ENCODE measurements at places on chromosomes 2 and 18.

DNA sequence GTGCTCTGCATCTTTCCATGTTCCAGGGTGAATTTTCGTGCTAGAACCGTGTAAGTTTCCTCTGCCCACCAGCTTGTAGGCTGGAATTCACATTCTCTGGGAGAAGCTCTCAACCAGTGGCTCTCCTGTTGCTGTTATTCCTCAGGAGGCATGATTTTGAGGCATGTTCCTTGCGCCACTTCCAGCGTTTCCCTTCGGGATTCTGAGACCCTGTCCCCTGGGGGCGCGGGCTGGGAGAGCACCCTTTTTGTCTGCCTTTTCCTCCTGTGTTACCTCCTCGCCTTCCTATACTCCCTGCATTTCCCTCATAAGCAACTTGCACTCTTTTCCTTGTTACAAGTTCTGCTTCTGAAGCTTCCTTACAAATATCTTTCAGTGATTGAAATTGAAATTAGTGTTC, 156.4 kb downstream of the PTPRM start:
- no peak for DNase-seq

GRCh38 chr2:212919238-212919637, 232.2 kb downstream of the IKZF2 start:
- DNase-seq = peak; percentile 67

DNA sequence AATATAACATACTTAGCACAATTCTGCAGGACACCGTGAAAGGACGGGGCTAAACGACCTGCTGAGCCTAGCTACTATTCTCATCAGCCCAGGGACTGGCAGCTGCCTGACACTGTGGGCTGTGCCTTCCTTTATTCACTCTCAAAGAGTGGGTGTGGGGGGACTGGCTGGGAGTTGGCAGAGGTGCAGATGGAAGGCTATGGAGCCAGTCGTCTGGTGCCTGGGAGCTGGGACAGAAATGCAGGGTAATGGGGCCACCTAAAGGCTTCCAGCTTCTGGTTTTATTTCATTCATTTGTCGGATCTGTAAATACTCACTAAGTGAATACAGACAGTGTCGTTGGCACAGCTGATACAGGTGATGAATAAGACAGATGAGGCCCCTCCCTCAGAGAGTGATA, 56.0 kb upstream of the NFU1 start:
- DNase-seq = peak; percentile 9

DNA sequence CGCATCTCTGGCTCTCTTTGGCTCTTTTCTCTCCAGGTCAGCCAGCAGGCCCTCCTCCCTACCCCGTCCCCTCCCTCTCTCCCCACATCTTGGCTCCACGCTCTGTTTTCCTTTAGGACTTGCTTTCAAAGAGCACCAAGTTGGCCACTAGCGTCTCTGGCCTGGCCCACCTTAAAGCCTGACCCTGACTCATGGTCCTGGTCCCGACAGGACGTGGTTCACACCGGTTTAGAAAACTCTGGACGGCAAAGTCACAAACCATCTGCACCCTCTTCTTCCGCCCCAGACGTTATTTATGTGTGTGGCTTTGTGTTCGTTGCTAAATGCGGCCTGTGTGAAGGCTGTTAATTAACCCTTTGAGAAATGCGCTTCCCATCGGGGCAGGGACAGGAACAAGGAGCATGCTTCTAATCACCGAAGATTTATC, 169.0 kb upstream of the HAAO start:
- no peak for DNase-seq

DNA sequence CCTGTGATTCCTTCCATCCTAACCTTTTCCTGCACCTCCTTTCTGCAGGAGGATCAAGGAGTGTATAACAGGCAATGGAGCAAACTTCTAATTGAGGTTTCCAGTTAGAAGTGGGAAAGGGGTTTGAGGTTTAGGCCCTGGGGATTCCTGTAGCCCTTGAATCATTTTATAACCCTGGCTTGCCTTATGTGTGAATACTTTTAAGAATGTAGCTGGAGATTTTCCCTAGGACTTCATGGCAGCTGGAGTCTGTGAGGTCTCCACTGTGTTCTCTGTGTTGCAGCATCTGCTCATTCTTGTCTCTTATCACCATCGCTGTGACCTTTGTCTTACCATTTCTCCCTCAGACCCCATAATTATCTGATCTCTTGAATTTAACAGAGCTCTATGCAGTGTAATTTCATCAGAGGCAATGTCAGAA, 370.2 kb upstream of the SLC14A2 start:
- no peak for DNase-seq

DNA sequence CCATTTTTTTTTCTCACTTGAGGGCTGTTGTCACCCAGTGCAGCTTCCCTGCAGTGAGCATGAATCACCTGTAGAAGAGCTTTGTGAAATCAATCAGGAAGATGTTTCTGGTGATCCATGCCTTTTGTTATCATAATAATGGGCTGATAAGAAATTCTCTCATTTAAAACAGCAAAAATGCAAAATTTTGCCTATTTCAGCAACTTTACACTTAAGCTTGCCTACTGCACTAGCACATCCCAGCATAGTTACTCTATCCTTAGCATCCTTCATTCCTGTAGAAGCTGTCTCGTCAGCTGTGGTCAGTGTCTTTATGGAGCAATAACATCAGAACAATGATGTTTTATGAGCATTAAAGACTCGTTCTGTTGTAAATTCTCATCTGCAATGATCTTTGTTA, 178.6 kb upstream of the ZNF804A start:
- DNase-seq = no peak

DNA sequence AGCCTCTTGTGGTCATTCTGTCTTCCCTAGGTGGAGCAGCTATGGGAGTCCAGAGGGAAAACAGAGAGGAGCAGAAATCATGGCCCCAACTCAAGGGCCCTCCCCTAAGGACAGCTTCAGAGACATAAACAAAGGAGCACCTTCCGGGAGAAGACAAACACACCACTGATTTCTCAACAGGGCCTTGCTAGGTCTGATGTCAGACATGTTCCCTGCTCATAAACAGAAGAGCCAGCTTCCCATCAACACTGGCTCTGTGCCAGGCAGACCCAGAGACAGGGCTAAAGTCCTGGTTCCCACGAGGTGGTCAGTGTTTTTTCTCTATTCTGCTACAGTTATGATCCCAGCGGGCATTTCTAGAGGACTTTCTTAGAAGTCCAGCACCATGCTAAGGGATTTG, 19.3 kb downstream of the CXCR2 start:
- no peak for DNase-seq

DNA sequence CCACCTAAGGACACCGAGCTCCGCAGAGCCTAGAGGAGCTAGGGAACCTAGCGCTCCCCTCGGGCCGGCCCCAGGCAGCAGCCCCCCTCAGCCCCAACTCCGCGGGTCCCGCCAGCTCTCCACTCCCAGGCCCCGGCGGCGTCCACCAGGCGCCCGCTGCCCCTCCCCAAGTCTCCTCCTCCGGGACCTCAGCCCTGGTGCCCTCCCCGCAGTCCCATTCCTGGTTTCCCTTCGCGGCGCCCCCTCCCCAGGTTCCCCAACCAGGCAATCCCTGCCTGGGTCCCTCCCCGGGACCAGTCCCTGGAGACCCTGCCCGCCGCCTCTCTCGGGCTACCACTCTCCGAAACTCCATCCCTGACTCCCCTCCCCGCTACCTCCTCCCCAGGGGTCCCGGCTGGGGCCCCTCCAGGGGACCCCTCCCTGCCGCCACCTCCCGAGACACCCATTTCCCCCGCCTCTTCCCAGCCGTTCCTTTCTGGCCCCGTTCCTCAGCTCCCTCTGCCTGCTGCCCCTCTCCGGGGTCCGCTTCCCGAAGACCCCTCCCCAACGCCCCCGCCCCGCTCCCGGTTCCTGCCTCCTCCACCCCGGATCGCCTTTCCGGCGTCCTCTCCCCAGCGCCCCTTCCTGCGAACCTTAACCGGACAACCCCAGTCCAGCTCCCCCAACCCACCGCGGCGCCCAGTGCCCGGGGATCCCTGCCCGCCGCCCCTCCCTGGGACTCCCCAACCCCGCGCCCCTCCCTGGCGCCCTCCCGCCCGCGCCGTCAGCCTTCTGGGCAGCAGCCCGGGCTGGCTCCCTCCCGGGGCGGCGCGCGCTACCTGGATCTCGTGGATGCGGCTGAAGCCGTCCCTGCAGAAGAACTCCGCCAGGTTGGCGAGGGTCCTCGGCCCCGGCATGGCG, 678 bp downstream of the CYP27C1 start:
- no peak for DNase-seq

- no peak for DNase-seq
Observed at GRCh38 chr2:202094426-202094986, 21.5 kb downstream of the KIAA2012 start.

DNA sequence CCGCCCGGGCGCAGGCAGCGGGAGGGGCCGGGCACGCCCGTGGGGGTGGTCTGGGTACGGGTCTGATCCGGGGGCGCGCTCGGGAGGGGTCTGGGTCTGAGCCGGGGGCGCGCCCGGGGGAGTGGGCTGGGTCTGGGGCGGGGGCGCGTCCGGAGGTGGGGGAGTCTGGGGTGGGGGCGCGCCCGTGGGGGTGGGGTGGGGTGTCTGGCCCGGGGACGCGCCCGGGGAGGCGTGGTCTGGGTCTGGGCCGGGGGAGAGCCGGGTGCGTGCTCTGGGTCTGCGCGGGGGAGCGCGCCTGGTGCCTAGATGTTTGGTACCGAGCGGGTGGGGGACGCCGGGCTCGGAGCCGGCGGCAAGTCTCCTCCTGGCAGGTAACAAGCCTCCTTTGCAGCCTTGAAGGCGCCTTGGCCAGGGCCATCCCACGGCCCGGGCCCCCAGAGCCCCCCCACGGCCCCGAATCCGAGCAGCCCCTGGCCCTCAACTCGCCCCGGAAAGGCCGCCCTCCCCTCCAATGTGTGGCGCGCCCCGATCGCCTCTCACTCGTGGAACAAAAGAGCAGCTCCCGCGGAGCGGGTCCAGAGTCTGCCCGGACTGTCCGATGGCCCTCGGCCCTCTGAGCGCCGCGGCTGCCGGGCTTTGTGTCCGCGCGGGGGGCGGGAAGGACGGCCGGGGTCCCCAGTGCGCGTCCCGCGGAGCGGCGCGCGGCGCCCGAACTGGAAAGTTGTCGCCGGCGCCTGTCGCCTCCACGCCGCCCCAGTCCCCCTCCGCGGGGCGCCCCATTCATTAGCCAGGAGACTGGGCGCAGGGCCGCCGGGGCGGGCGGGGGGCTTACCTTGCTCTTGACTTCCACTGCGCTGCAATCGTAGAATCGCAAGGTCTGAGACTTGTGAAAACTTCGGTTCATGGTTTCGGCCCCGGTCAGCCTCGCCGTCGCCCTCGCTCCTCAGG, 595 bp downstream of the PARD6G start:
- DNase-seq = no peak

- DNase-seq = no peak
Observed at GRCh38 chr2:149662556-149662955, 75.0 kb upstream of the MMADHC start.

DNA sequence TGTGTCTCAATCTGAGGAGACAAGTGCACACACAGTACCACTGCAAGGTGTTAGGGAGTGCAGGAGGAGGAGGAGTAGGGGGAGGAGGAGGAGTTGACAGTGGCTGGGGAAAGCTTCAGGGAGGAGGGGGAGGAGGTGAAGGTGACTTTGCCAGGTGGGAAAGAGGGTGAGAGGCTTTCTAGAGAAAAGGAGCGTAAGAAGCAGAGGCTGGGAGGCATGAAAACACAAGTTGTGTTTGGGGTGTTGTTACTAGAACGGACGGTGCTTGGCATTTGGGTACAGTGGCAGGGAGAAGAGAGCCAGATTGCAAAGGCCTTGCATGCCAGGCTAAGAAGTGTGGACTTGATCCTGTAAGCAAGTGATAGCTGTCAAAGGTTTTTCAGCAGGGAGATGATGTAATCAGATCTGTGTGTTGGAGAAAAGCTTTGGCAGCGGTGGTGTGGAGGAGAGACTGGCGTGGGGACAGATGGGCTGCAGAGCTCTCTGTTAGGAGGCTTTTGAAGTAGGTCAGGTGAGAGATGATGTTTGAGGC, 16.2 kb downstream of the TANC1 start:
- no peak for DNase-seq

GRCh38 chr2:102110596-102111334, 31.8 kb upstream of the IL1R1 start:
- DNase-seq = no peak

DNA sequence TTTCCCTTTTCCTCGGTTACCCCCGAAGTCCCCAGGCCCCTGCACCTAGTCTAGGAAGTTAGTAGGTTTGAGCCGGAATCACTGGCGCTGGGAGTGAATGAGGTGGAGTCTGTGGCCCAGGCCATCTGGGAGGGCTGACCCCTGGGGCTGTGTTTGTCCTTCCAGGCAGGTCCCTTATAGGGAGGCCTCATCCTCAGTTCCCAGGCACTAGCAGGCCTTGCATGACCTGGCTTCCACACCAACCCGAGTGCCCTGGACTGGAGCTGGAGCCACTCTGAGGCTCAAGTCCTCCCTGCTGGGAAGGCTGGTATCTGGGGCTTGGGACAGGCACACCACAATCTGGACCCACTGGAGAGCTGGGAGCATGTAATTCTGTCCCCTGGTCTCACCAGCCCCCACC, 111.0 kb downstream of the DYSF start:
- no peak for DNase-seq

DNA sequence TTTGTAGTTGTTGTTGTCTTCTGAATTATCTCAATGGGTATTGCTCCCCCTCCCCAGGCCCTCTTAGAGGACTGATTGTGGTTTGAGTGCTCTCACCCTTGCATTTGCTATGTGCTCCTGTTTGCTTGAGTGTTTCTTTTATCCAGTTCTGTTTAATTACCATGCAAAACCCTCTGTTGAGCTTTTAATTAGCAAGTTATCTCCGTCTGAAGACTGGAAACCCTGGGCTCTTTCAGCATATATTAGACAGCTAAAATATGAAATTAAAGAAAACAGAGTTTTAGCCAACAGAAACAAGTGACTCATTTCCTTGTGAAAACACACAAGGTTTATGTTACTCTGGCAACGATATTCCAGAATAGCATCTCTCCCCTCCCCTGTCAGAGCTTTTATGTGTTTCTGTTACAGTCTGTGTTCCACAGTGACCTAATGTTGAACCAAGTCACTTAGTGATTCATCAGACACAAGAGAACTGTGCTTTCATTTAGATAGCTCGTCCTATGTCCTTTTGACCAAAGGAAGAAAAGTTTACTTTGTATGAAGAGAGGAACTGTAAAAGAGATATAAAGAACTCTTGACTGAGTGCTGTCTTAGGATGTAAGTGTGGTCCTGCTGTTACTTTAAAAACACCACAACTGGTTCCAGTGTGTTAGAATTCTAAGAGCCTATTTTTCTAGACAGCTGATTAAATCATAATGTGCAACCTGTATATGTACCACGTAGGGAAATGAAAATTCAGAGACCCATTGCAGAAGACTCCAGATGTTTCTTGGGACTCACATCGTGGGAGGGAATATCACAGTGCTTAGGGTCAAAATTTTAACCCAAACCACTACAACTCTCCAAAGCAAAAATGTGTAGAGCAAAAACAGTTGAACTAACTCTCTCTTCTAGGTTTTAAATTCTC, 172.8 kb upstream of the RBMS1 start:
- no peak for DNase-seq

- no peak for DNase-seq
Observed at GRCh38 chr2:170354388-170354787, 176.4 kb downstream of the MYO3B start.

Data from Caco-2 (cell line).